ENCODE measurements at places on chromosomes 12 and 14.
A peak's percentile ranks its signal among the peaks of the same experiment; 100 is the strongest.

GRCh38 chr14:61296151-61296550 lies 15.0 kb upstream of the TMEM30B start:
- DNase-seq, result no peak

- peak; percentile 34 for DNase-seq
These were observed 74.7 kb downstream of the BTG1 start for GRCh38 chr12:92070864-92071445.

DNA sequence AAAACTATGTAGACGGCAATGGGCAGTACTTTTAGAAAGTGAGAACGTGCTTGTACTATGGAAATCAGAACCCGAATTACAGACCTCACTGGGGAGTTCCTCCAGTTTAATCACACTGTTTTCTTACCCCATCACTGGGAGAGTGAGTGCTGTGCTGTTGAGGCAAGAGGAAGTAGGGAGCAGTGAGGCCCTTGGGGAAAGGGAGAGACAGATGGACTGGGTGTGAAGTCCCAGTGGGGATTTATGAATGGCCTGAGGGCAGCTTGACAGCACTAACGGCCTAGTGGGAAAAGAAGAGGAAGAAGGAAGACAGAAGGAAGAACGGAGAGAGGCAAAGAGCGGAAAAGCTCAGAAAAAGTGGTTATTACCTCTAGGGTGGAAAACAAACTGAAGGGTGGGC lies 5.7 kb downstream of the MCRS1 start:
- no peak for DNase-seq

GRCh38 chr12:104974626-104975290 lies 11.4 kb upstream of the NOPCHAP1 start:
- peak; percentile 72 for DNase-seq

- DNase-seq, result peak; percentile 82
These were observed 920 bp downstream of the CDK17 start for GRCh38 chr12:96399120-96399918.

DNA sequence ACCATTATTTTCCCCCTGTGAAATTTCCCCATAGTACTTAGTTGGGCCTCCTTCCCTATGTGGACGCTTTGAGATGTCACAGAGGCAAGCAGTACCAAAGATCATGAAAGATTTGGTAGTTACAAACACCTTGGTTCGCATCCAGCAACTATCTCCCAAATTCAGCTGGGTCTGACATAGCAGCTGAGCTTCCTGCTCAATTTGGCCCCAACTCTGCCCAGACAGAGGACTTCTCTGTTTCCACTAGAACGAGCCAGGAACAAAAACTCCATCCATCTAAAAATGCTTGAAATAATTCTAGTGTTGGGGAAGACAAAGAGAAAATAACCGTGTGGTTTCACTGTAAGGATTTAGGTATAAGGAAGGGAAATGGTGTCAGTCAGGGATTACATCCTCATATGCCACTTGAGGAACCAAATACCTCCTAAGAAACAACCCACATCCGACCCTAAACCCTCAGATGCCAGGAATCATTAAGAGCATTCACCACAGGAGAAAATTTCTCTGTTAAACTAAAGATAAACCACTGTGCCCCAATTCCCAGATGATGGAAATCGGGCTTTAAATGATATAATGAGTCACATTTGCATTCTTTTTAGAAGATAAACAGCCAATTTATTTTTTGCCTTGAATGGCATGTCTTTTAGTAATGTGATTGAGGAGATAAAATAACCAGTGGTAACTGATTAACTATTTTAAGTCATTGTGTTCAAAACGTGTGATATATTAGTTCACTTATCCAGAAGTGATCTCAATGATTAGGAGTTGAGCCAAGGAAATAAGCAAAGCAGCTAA lies 103.7 kb upstream of the IFNG-AS1 start:
- no peak for DNase-seq

GRCh38 chr12:54624315-54625279 lies 10.1 kb downstream of the LACRT start:
- no peak for DNase-seq

DNA sequence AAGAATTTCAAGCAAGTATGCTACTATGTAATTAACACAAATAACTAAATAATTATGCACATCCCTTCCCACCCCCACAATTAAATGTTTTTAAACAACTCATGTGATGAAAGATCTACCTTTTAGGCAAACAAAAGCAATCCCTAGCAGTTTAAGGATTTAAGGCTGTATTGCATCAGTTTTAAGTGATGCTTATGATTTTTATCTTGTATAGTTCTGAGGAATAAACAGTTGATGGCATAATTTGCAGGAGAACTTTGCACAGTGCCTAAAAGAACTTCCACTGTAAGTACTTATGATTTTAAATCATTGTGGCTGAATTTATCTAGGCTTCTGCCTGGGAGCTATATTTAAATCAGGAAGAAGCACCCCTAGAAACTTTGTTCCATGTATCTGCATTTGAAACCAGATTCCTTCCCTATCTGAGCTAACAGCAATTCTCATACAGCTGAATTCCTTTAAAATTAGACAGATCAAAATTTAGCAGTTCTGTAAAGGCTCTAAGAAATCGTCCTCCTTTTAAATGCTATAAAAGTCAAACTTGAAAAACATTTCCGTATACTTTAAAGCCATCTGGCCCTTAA lies 388.6 kb downstream of the BCAT1 start:
- DNase-seq, result no peak

DNA sequence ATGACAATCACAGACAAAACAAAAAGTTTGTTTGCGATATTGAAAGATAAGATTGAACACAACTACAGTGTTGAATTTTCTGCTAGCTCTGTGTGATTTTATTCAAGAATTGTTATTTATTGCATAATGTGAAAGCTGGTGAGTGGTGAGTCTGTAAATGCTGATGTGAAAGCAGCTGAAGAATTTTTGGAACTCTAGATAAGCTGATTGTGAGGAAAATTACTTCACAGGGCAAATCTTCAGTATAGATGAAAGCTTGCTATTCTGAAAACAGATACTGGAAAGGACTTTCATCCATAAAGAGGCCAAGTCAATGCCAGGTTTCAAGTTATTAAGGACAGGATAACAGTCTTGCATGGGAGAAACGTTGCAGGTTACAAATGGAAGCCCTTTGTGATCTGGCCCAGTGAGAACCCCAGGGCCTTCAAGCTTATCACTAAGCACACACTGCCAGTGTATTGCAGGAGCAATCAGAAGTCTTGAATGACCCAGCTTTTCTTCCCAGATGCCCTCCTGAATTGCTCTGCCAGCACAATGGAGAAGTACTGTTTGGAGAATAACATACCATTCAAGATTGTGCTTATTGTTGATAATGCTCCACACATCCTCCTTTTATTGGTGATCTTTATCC lies 153.7 kb downstream of the PCNX1 start:
- no peak for DNase-seq

DNA sequence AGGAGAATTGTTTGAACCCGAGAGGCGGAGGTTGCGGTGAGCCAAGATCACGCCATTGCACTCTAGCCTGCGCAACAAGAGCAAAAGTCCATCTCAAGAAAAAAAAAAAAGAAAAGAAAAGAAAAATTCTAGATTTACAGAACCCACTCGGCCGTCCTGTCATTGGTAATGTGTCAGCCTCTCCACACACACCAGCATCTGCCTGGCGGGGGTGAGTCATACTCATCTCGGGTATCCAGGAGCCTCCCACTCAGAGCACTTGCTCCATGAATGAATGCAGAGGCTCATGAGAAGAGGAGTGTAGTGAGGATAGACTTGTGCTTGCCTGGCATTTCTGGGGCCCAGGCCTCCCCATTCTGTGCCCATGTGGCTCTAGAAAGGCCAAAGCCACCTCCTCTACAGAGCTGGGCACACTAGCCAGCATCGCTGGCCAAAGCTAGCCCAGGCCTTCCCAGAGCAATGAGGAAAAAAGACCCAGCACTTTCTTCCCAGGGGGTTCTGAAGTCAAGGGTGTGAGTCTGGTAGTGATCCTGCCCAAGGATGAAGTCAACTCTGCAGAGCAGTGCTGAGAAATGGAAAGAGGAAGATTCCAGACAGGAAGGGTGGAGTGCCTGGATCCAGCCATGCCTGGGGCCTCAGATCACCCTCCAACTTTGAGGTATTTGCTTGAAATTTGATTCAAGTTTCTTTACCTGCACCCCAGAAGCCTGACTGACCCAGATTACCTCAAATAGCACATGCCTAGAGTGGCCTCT lies 31.2 kb upstream of the KLC1 start:
- no peak for DNase-seq

- peak; percentile 20 for DNase-seq
These were observed 23.7 kb downstream of the PLXNC1 start for GRCh38 chr12:94172031-94172430.

DNA sequence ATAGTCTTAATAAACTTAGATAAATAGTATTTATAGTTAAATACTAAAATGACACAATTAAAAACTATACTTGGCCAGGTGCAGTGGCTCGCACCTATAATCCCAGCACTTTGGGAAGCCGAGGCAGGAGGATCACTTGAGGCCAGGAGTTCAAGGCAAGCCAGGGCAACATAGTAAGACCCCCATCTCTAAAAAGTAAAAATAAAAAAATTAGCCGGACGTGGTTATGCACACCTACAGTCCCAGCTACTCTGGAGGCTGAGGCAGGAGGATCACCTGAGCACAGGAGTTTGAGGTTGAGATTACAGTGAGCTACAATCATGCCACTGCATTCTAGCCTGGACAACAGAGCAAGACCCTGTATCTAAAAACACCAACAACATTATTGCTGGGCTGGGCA lies 16.0 kb downstream of the CINP start:
- no peak for DNase-seq

DNA sequence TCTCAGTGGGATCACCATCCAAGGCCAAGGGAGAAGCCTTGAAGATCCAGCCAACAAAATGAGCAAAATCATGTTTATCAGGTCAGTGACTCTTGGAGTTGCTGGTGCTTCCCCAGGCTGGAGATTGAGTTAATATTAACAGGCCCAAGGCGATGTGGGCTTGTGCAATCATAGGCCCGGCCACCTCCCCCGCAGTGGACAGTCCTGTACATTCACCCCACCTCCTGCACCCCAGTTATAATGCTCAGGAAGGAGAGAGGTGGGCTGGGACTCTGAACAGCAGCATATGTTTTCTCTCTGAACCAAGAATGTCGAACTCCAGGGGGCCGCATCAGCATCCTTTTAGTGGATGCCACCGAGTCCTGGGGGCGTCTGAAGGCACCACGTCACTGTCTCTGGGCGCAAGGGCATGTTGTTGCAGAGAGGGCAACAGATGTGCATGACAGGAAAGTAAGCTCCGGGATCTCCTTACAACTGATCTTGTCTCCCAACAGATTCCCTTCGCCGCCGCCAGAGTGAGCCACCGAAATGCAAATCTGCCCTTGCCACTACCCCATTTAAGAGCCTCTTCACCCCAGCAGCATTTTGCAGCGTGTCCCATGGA lies 32.2 kb upstream of the SERPINA6 start:
- peak; percentile 32 for DNase-seq

GRCh38 chr12:107990325-107990724 lies 138.8 kb upstream of the WSCD2 start:
- DNase-seq, result peak; percentile 3

DNA sequence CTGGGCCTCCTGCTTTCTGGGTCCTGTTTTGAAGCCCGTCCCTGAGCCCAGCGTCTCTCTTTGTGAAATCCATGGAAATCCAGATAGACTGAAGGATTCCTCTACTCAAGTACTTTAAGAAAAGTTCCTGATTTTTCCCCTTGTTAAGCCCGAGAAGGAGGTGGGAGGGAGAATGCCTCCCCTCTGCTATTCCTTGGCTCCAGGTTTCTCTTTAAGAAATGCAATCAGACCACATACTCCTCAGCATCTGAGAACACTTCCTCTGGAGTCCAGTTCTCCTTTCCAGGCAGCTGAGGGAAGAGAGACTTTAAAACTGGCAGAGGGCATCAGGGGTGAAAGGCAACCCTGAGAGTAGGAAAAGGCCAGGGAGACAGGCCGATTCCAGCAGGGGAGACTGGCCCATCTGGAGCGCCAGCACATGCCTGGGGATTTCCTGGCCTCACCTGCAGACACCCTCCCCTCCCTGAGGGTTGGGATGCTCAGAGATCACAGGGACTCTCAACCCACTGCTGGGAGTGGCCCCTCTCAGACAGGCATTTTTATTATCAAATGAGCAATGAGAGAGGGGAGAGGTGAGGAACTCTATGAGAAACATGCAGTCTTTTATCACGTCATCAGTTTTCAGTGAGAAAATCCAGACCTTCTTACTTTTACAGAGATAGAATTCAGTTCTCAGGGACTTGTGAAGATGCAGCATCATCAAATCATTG lies 2.0 kb upstream of the EMP1 start:
- no peak for DNase-seq

DNA sequence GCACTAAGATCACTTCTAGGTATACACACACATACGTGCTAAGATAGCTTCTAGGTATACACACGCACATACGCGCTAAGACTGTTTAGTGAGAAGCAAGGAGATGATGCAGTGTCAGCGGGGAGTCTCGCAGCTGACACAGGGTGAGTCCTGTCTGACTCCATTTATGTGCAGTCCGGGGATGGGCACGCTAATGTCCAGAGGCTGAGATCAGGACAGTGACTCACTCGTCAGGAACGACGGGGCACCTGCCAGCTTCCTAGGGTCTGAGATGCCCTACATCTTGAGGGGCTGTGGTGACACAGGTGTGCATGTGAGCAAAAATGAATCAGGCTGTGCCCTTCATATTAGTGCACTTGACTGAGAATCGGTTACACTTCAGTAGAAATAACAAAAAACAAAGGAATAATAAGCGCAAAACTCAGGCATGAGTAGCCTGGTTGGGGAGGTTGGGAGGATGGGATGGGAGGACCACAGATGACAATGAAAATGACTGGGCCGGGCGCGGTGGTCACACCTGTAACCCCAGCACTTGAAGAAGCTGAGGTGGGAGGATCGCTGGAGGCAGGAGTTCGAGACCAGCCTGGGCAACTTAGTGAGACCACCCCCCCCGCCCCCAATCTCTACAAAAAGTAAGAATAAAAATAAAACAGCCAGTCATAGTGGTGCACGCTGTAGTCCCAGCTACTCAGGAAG lies 29.1 kb upstream of the ULK1 start:
- no peak for DNase-seq

DNA sequence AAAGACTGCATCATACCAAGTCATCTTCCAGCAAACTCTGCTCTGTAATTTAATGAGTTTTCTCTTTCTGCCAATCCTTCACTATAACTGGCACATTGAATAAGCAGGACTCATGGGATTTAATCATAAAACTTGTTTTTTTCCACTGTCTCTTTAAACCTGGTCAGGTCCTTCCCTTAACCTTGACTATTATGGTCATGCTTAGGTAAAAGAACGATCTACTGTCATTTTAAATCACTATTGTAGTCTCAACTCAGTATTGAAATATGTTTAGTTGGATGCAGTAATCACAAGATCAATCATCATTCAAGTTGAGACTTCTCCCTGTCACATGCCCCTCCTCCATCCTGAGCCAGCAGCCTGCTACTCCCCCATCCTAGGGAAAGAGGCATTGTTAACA lies 56.1 kb downstream of the SLC35F4 start:
- no peak for DNase-seq

Measured in CD4-positive, alpha-beta T cell treated with Interferon gamma for 1 hour (primary cell).